ENCODE measurements at places on chromosomes 1 and 21. TPM values are rescaled to one million over a fixed set of nuclear protein-coding genes. Genes with fewer than 3 reads are reported as not detected.

The OPTC gene
- total RNA-seq, result not detected

- no peak for DNase-seq
Observed at GRCh38 chr21:40381111-40381510, 465.8 kb downstream of the DSCAM start.

DNA sequence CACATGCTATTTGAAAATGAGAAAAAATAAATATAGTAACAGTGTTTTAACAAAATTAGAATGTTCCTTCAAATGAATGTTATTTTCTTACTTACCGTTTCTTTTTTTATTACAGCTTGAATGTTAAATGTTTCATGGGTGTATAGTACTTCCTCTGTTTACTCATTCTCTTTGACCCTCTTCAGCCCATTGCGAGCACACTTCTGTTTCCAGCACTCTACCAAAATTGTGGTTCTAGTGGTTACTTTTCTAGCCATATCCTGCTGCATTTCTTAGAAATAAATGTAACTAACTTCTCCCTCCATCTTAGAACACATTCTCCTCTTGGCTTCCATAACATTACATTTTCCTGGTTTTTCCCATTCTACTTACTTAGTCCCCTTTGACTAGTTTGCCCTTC is 190.0 kb upstream of the C1orf105 start:
- DNase-seq, result no peak

GRCh38 chr1:160758521-160758920 is 19.5 kb downstream of the SLAMF7 start:
- no peak for DNase-seq

All from activated B cell treated with CpG ODN at 0.5 μM for 24 hours (primary cell).